ENCODE measurements at places on chromosomes 5 and 9. TPM values are rescaled to one million over a fixed set of nuclear protein-coding genes. Genes with fewer than 3 reads are reported as not detected.

GRCh38 chr5:134444941-134445471 lies 33.3 kb upstream of the CDKN2AIPNL start:
- no peak for DNase-seq

GRCh38 chr5:171342362-171343111 lies 33.5 kb downstream of the TLX3 start:
- DNase-seq: peak; percentile 65

DNA sequence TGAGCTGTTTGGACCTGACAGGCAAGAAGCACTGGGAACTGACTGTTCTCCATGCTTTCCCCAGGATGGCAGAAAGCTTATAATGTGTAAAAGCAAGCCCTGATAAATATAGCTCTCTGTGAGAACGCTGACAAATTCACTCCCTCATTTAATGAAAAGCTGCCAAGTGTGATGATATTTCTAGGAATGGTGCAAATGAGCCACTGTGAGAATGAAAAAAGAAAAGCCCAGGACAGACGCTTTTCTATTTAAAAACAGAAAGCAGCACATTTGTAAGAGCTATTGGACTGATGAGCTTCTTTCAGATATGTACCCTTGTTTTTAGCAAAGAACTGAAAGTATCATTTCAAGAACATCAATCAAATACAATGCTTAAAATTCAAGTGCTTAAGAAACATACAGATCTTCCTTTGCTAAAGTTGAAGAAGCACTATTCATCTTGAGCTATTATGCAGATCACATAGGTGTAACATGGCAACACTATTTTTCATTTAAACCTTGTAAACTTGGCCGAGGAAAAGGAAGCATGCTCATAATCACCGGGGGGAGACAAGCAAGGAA lies 842.6 kb upstream of the ACO1 start:
- no peak for DNase-seq

- DNase-seq: peak; percentile 85
Observed at GRCh38 chr9:98790842-98791607, 5.3 kb downstream of the ANKS6 start.

DNA sequence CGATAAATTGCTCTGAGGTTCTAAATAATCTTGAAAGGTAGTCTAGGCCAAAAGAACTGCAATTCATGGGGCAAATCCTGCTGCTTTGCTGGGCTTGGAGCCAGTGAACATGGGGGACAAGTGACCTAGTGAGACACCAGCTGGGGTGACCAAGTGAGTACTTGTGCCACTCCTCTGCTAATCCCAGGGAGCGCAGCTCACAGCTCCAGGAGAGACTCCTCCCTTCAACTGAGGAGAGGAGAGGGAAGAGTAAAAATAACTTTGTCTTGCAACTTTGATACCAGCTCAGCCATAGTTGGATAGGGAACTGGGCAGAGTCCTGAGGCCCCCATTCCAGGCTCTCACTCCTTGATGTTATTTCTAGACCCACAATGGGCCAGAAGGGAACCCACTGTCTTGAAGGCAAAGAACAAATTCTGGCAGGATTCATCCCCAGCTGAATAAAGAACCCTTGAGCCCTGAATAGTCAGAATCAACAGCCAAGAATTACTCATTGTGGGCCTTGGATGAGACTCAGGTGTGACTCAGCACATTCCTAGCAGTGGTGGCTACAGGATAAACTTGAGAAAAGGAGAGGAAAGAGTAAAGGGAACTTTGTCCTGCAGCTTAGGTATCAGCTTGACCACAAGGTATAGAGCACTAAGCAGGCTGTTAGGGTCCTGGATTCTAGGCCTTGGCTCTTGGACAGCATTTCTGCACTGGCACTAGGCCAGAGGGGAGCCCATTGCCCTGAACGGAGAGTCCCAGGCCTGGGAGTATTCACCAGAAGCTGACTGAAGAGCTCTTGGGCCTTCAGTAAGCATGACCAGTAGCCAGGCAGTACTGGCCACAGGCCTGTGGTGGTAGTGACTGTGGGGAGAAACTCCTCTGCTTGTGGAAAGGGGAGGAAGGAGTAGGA lies 288.3 kb upstream of the CDH18 start:
- peak; percentile 74 for DNase-seq

- DNase-seq: no peak
Observed at GRCh38 chr5:83101514-83101913, 24.2 kb downstream of the XRCC4 start.

The MCTP1 gene
- 4.2 TPM for total RNA-seq

GRCh38 chr5:98771382-98772109 lies 1.9 kb upstream of the RGMB start:
- peak; percentile 91 for DNase-seq
